Fibroblast of mammary gland (primary cell): ENCODE measurements at places on chromosomes 5 and 9.

- DNase-seq = no peak
Measured at GRCh38 chr5:168881427-168882149, 302.4 kb upstream of the PANK3 start.

GRCh38 chr5:9059920-9060691 is 485.8 kb downstream of the SEMA5A start:
- peak; percentile 98 for DNase-seq

GRCh38 chr5:11854936-11855335 is 49.3 kb downstream of the CTNND2 start:
- no peak for DNase-seq

DNA sequence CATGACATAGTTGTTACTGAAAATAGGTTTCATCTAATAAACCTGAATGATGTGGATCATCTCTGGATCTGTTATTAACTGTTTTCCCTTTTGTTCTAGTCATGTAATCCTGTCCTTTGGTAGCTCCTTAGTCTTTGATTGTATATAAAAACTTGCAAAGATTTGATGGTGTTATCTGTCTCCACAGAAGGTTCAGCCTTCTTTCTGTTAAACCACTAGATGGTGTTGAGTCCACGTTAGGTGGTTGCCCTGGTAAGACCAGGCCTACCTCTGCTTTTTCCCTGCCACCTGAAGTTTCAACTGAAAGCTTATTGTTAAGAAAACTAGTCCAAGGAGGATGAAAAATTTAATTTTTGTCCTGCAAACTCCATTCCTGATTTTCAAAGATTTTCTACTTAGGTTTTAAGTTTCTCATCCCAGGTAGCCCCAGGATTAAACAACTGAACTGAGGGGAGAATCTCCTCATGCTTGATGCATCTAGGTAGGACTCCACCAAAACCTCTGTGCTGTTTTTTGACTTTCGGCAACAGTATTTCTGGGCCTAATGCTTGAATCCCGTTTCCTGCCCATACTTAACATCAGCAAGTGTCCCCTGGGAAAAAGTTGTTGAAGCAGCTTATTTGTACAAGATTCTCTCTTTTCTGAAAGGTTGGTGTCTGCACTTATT is 68.5 kb downstream of the RICTOR start:
- peak; percentile 35 for DNase-seq

- DNase-seq = no peak
Measured at GRCh38 chr5:132300577-132301343, 6.6 kb downstream of the SLC22A4 start.

GRCh38 chr5:144547098-144547499 is 376.4 kb downstream of the KCTD16 start:
- no peak for DNase-seq

GRCh38 chr9:114304416-114305188 is 18.3 kb upstream of the ORM1 start:
- DNase-seq = no peak

GRCh38 chr9:87557996-87558395 is 60.3 kb downstream of the DAPK1 start:
- DNase-seq = peak; percentile 58

GRCh38 chr9:107637421-107638420 is 148.2 kb upstream of the KLF4 start:
- peak; percentile 96 for DNase-seq

GRCh38 chr9:133532937-133533668 is 1.4 kb upstream of the ADAMTSL2 start:
- DNase-seq = peak; percentile 46

DNA sequence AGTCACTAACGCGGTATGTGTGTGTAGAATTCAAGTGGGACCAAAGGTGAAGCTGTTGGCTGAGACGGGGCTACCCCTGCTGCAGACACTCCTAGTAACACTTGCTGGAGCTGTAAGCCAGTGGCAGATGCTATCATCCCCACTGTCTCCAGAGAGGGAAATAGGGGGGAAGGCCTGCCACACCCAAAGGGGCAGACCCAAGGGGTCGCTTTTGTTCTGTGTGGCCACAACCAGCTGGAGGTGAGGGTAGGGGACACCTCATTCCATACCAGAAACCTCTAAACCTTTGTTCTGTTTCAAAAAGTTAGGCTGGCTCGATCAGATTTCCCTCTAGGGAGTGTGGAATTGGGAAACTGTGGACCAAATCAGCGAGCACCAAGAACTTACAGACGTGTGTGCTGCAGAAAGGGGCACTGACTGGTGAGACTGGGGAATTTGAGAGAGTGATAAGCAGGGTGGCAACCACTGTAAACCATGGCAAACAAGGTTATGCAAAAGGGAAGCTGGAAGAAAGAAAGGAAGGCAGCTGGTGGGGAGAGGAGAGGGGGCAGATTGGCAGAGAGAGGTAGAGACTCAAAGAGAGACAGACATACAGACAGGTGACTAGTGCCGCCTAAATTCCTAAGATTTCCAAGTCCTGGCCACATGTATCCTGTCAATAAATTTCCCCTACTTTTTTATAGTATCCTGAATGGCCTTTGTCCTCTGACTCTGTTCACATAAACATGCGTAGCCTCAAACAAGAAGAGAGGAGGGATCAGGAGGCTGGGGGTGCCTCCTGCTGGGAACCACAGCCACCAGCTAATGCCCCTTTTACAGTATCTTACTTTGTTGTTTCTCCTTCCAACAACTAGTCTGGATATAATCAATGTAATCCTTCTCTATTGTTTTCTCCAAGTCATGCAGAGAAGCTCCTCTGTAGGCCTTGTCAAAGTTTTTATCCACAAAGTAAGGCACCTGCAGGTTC is 15.6 kb upstream of the SPATA24 start:
- DNase-seq = no peak

DNA sequence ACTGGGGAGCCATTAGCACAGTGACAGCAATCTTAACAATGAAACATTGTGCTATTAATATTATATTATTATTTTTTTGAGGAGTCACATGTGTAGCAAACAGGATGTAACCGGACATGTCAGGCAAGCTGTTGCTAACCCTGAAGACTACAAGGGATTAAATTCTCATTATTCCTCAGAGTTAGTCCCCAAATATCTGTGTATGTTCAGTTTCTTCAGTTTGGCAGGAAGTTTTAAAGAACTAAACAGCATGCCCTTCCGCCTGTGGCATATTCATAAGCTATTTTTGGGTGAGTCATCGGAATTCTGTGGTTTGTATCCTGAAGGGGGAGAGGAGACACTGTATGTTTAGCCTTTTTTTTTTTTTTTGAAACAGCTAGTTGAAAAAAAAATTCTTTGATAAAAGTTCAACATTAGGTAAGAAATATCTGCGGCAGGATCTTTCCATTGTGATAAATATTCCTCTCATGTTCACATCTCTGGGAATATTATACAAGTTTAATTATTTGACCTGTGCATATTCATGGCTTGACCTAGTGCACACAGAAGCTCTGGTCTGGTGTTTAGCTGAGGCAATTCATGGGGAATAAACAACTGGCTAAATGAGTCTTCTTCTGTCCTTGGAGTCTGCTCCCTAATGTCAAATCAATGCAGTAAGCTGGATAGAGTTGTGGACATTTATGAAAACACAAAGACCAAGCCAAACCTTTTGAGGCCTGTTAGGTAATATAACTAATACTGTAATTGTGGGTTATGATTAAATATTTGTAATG is 202.7 kb upstream of the CDKN2B start:
- peak; percentile 94 for DNase-seq

DNA sequence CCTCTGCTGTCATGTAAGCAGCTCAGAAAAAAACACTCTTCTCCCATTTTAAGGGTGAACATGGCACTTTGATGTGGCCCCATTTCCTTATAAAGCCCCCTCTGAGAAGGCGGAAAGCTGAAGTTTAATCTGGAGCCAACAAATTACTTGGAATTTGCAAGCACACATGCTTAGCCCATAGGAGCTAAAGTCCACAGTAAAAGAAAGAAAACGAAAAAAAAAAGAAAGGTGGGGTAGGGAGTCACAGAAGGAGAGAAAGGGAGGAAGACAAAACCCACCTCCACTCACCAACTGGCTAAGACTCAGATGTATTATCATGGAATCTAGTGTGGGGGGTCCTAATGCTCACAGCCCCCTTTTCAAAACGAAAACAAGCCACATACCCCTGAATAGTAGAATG is 30.4 kb downstream of the PRRX2 start:
- DNase-seq = no peak

DNA sequence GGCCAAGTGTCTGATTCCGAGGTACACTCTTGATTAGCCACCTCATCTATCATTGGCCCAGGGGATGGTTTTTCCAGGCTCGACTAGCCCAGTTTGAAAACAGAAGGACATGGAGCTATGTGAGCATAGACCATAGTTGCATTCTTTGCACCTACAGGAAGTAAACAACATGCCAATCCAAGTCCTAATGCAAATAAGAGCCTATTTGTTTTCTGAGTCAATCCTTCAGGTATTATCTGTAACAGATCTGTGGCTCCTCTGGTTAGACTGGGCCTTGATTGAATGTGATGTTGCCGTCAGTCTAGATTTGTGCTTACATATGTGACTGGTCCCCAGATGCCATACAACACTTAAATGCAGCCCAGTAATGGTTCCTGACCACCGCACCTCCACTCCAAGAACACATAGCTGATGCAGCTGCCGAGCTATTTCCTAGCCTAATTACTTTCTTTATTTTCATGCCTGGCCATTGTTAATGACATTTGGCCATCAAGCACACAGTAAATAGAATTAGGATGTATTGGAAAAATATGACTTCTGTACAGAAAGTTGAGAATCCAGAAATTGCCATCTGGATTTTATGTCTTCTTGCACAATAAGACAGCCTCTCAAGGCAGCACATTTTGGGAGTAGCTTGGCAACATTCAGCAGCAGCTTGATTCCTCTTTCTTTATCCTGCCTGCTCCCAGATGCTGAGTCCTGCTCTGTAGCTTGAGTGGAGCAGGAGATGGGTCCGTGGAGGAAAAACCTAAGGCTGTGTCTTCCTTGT is 29.5 kb upstream of the ARHGAP26 start:
- DNase-seq = peak; percentile 70

GRCh38 chr5:143191720-143192119 is 211.8 kb downstream of the NR3C1 start:
- no peak for DNase-seq

- no peak for DNase-seq
Measured at GRCh38 chr5:145118127-145118526, 717.0 kb downstream of the PRELID2 start.

DNA sequence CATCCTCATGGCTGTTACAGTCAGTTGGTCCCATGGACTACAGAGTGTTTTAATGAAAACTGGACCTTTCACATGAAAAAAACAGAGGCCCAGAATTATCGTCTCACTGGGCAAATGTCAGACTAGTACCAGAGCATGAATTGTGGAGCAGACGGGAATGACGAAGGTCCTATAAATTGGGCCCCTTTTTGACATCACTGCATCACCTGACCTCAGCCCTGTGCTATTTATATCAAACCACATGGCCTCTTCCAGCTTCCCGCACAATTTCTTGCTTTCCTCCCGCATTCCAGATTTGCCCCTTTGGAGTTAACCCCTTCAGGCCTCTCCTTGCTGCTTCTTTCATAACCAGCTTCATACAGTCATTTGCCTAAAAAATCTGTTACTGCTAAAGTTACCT is 301.7 kb downstream of the ATPSCKMT start:
- DNase-seq = no peak
